ENCODE measurements at places on chromosomes 3 and 15.

- DNase-seq = no peak
Measured at GRCh38 chr15:27834684-27835083, 264.4 kb downstream of the OCA2 start.

DNA sequence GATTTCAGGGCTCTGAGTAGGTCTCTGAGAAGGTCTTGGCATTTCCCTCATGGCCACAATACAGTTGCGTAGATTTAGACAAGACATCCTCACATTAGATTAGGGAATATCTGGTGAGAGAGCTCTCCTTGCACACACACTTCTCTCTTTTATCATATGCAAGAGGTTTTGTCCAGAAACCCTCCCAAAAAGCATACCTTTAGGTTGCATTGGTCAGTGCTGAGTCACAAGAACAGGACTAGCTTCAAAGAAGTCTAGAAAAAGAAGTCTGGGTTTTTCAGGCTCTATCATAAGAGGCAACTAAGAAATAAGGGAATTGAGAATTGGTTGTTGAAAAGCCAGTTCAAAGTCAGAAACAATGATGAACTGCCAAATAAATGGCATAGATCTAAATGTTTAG, 40.1 kb upstream of the MITF start:
- no peak for DNase-seq

DNA sequence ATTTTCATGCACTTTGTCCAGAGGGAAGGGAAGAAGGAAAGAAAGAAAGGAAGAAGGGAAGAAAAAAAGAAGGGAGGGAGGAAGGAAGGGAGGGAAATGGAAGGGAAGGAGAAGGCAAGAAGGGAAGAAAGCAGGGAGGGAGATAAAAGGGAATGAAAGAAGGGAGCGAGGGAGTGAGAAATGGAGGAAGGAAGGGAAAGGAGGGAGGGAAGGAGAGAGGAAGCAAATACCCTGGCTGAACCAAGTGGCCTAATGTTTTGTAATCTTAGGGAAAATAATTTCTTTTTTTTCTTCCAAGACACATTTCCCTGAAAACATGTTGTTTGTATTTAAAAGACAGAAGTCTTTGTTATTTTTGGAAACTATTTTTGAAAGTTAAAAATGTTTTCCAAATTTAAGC, 35.9 kb downstream of the DTWD1 start:
- no peak for DNase-seq

DNA sequence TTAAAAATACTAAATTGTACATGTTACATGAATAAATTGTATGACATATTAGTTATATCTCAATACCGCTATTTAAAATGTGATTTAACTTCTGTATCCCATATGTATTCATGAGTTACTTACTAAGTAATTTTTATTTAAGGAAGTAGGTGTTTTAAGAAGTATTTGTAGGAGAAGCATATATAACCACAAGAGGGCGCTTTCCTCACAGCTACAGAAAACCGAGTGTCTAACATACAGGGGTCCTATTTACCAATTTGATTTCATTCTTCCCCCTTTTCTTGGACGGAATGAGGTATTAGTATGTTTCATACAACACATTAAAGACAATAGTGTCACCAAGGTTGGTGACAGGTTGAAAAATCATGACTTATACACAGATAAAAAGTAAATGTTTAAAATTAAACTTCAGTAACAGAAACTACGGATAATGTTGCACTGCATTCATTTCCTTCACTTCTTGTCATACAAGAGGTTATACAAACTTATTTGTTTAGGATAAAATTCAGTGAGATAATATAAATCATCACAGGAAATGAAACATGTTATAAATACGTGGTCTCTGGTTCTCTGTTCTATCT, 253.6 kb downstream of the MAGI1 start:
- peak; percentile 17 for DNase-seq

- DNase-seq = no peak
Measured at GRCh38 chr15:99997112-99997651, 263.9 kb upstream of the LYSMD4 start.

DNA sequence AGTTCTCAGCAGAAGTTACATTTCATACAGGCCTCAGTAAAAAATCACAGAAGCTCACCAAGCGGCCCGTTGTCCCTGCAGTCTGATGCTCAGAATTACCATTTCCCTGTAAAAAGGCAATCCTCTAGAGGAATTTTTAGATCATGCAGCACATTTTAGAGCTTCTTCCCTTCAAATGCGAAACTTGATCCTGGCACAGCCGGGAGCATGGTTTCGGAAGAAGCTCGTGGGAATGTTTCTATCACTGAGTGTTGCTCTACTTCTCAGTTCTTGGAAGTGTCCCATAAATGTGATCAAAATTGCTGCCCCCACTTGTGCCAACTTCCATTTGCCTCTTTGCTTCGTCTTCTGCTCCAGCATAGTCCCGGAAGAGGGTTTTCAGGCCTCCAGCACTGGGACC, 3.8 kb upstream of the H1-8 start:
- DNase-seq = no peak

DNA sequence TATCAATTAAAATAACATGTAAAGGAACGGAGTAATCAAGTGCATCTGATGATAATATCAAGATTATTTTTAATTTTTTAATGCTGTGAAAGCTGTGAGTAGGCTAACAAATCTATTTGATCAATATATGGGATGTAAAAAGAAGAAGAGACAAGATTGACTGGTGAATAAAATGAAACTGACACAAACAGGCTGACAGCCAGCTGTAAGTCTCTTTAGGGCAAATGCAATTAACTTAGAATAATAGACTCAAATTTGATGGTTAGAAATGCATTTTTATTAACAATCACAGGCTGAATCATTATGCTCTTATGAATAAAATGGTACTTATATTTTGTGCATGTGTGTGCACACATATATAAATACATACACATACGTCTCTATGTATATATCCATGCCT, 68.0 kb downstream of the MDFIC2 start:
- no peak for DNase-seq

GRCh38 chr3:157816896-157817295, 289.3 kb downstream of the SHOX2 start:
- no peak for DNase-seq

DNA sequence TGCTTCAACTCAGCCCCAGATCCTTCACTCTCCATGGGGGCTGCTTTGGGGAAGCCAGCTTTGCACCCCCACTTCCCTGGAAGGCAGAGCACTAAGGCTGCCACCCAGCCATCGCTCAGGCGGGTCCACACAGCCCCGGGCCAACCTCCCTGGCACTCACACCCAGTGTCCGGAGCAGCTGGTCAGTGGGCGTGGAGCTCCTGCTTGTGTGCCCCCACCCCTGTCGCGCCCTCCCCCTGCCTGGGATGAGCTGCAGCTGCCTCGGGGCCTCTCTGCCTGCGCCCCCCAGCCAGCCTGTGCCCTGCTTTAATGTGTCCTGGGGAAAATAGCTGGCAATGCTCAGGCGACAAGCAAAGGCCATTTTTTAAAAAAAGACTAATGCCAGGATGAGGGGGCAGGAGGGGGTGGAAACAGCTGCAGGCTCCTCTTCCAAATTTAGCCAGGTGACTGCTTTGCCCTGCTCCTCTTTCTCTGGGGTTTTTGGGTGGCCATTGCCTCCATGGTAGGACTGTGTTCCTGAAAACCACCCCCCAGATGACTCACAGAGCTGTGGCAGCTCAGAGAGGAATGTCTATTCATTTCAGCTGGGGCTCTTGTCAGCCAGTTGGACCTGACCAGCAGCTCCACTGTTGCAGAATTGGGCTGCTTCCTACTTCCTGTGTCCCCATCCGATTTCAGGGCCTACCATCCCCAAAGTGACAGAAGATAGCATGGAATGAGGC, 65.0 kb downstream of the CEMIP start:
- DNase-seq = peak; percentile 28

DNA sequence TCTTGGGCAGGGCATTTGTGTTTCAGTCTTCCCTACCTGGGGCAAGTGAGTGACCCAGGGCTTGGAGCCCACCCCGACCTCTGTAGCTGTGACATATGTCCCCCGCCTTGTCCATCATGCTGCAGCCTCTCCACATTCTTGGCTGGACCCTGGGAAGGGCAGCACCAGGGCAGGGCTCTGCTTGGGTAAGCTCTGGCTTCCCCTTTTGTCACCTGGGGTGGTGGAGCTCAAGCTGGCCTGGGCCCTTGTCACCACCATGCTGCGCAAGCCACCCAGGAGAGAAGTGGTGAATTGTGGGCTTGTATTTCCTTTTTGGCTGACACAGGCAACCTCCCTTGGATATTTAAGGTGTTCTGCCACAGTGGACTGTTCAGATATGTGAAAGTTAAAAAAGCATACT, 29.3 kb downstream of the SPSB4 start:
- no peak for DNase-seq

- DNase-seq = no peak
Measured at GRCh38 chr3:182420741-182421140, 372.6 kb upstream of the ATP11B start.

GRCh38 chr3:9497821-9498565, 55.6 kb downstream of the LHFPL4 start:
- DNase-seq = no peak

- DNase-seq = no peak
Measured at GRCh38 chr15:101003706-101004105, 84.5 kb downstream of the LRRK1 start.

- DNase-seq = no peak
Measured at GRCh38 chr3:14423197-14423743, 20.9 kb downstream of the SLC6A6 start.

DNA sequence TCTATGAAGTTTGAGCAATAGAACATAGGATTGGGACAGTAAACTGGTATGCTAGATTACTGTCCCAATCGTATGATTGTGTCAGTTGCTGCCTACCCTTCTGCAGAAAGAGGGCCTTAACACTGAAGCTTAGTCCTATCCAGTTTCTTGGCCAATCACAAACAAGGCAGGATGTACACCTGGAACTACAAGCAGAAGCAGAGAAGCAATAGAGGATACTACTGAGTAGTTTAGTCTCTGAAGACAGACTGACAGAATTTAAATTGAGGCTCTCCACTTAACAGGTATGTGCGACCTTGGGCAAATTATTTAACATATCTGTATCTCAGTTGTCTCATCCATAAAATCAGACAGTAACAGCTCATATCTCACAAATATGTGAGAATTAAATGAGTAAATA, 85.0 kb downstream of the ZNF280D start:
- DNase-seq = no peak

DNA sequence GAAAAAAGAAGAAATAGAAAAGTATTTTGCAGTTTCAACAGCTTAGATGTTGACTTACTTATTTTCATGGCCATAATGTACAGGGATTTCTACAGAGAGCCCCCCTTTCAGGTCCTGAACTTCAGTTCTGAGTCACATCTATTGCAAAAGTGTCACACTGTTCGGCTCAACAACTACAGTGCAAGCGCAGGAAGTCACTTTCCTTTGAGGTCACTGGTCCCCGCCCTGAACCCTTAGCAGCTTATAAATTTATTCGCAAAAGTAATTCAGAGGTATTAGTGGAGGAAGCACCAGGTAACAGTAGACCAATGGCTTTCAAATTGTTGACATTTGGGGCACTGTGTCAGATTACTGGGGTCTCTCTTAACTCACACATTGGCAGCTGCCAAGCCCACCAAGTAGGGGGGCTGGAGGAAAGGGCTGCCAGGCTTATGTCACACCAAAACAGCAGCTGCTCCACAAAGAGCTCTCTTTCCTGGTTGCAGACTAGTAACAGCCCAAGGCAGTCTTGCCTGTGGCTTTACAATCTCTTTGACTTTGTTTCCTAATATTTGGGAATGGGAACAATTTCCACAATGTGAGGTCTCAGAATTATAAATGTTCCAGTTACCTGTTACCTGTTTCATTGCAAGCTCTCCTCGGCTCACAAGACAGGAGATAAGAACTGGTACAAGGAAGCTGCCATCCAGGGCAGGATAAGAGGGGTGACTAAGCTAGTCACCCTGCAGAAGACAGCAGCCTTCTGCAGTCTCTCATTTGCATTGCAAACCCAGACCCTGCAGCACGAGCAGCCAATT, 130.2 kb upstream of the STRIT1 start:
- DNase-seq = no peak

- DNase-seq = no peak
Measured at GRCh38 chr3:197942956-197943556, 6.9 kb upstream of the RPL35A start.

DNA sequence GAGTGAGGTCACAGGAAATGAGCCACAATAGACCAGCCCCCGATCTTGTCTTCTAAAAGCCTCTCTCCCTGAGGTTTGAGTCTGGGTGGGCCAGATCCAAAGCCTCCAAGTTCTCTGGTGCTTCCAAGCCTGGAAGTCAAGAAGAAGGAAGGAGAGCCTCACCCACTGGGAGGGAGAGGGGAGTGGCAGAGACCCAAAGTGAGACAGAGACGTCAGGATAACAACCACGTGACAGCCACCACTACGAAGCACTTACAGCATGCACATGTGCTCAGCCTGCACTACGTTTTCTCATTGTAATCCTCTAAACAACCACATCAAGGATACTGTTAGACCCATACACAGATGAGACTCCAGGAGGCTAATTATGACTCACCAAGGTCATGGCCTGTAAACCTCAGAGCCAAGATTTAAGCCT, 197.3 kb upstream of the LINGO1 start:
- DNase-seq = peak; percentile 64

DNA sequence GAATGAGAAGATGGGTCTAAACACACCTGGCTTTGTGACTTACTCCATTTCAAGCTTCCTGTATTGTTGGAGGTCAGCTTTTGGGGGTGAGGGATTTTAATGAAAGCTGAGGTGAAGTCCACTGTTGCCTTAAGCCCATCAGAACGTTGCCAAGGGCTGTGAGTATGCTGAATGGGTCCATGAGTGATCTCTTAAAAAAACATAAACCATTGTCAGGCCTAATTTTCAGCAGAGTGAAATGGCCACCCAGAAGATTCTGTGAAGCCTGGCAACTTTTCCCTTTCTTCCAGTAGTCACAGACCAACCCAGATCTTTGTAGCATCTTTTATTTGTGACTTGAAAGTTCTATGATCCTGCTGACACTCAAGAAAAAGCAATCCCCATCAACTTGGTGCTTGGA, 87.0 kb downstream of the SMAD3 start:
- no peak for DNase-seq

- no peak for DNase-seq
Measured at GRCh38 chr3:24344784-24345439, 149.7 kb downstream of the THRB start.

DNA sequence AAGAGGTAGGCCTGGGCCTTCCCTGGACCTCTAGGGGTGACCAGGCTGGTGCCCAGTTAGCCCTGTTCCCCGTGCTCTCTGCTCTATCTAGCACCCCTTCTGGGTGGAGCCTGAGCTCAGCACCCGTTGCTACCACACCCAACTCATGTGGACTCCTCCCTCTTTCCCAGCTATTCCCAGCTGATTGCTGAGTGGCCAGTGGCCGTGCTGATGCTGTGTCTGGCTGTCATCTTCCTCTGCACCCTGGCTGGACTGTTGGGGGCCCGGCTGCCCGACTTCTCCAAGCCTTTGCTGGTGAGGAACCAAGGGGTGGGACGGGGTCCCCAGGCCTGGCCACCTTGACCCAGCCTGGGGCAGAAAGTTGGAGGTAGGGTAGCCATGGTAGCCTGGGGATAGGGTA, 6.2 kb downstream of the DISP2 start:
- no peak for DNase-seq

DNA sequence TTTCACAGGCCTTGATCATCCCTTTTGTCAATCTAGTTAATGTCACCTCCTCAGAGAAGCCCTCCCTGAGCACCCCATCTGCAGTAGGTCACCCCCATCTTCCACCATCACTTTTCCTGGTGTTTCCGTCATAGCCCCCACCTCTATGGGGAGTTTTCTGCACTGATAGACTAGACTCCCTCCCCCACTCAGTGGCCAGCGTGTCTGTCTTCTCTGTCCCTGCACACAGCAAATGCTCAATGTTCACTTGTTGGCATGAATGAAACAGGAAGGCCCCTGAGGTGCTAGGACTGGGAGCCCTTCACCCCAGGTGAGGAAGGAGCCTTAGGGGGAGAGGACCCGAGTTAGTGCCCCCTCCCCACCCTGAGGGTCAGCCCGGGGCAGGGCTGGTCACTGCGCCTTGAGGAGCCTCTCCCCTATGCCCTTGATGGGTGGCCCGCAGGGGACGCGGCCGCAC, 15.8 kb upstream of the FANCD2 start:
- DNase-seq = no peak
